ENCODE measurements at places on chromosomes 2 and 18.

GRCh38 chr2:150486539-150487484, 655 bp downstream of the RND3 start:
- DNase-seq, result no peak

DNA sequence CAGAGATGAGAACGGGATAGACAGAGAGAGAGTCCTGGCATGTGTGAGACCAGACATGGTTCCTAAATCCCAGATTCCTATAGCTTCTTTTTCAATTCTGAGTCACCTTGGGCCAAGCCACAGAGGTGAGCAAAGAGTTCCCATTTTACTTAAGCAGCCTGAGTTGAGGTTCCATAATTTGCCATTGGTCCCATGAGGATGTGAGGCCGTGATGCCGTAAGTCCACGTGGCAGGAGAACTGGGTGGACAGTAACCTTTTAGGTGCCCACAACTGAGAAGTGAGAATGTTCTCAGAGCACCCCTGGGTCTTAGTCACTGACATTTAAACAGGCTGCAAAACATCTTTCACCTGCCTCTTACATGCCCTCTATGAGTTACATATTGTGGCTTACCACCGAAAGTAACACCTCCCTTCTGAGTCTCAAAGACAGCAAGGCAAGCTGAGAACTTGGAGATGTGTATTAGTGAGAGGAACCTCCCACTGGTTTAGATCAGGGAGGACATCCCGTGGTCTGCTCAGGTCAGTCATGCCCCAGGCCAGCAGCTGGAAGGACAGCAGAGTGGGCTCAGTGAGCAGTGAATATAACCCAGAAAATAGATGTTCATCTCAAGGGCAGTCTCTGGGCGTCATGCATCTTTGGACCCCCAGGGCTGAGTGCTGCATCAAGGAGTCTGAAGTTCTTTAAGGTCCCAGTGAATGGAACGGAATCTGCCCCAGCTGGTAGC, 127.9 kb upstream of the LGALSL start:
- DNase-seq, result peak; percentile 19

DNA sequence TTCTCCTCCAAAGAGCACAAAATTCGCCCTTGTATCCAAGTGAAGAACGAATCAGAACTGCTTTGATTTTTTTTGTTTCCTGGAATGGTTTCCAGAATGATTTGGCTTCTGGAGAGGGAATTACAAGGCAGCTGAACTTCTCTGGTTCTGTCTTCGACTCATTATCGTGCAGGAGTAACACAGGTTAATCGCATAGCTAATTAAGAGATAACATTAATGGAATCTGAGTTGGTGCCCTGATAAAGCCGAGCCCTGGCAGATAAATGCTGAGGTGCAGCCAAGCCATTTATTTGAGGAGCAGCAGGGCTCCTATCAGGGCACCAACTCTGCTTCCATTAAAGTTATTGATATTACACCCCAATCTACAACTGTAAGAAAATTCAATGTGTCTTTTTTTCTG, 433.7 kb downstream of the ZNF521 start:
- DNase-seq, result no peak

DNA sequence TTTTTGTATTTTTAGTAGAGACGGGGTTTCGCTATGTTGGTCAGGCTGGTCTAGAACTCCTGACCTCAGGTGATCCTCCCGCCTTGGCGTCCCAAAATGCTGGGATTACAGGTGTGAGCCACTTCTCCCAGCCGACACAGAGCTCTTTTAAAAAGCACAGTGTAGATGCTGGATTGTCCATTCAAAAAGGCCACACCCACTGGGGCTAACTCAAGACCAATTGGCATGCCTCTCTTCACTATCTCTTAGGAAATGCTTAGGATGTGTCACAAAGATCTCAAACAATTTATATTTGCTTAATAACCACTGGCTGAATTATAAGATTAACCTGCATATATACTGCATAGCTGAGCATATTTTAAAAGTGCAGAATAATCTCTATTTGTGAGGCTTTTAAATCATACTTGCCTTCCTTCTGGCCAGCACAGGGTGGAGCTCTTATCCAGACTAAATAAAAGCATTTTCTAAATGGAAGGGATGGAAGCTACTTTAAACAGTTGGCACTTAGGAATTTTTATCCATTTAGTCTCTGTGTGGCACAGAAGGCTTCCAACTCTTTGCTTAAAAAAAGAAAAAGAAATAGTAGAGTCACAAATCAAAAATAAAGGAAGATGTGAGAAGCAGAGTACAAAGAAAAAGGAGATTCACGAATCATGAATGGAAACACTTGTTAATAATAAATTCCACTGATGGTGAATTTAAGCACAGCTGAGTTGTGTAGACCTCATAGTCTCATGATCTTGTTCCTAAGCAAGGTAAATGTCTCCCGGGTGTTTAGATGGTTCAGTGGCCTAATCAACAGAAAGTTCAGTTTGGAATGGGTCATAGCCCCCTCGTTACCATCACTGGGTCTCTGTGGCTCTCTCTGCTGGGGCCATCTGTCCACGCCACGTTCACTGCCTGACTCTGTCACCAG, 22.4 kb downstream of the CRYGD start:
- no peak for DNase-seq

- DNase-seq, result no peak
Observed at GRCh38 chr2:101464841-101465240, 10.1 kb downstream of the RFX8 start.

DNA sequence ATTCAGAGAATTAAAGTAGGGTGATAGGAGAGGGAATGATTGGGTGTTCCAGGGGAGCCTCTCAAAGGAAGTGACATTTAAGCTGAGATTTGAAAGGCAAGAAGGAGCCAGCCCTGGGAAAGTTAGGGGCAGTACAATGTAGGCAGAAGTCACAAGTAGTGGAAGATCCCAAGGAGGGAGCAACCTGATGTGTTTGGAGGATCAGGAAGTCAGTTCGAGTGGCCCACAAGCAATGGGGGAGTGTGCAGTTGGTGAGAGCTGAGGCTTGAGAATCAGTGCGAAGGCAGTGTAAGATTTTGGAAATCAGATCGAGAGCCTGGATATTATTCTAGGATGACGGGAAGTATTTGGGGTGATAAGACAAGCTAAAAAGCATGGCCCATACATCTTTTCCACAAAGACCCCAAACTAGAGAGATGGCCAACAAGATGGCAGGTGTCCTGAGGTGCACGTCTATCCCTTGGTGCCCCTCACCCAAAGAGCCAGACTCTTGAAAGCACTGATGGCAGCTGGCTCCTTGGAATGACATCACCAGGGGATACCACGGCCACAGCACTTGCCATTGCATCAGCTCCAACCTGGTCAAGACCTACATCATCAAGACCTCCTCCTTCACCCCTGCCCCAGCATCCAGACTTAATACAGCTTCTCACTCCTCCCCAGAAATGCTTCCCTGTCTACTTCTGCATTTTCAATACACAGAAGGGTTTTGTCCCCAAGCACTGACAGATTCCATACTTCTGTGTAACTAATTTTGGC, 127.3 kb downstream of the BCL2 start:
- no peak for DNase-seq

DNA sequence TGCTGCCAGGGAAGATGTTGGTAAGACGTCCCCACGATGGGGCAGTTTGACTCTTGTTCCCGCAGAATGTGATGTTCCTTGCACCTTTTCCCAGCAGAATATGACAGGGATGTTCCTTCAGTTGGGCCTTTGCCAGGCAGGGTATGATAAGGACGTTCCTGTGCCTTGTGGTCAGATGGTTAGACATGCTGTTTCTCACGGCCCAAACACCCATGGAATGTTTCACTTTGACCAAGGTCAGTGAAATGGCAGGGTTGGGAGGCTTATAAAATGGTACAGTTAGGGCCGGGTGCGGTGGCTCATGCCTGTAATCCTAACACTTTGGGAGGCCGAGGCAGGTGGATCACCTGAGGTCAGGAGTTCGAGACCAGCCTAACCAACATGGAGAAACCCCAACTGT, 40.3 kb upstream of the YPEL5 start:
- DNase-seq, result no peak

DNA sequence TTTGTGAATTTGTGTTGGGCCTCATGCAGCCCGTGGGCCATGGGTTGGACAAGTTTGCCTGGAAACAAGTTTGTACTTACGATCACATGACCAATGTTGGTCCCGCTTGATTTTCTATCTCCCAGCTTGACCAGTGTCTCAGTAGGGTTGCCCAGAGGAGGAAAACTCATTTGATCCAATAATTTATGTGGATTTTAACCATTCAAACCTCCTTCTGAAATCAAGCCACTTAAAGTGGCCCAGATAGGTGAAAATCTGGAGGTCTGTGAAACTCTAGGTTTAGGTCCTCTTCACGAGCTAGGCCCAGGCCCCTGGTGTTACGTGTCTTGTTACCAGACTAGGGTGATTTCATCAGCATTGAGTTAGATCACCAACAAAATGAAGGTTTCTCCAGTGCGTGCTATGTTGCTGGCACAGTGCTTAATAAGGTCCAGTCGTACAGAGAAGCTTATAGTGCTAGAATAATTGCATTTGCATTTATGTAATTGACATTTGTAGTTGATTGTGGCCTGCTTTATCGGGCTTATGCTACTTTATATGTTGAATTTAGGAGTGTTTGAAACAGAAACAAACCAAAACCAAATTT, 4.4 kb downstream of the ACTR2 start:
- DNase-seq, result no peak

GRCh38 chr2:132037527-132038178, 124.1 kb downstream of the ANKRD30BL start:
- no peak for DNase-seq

DNA sequence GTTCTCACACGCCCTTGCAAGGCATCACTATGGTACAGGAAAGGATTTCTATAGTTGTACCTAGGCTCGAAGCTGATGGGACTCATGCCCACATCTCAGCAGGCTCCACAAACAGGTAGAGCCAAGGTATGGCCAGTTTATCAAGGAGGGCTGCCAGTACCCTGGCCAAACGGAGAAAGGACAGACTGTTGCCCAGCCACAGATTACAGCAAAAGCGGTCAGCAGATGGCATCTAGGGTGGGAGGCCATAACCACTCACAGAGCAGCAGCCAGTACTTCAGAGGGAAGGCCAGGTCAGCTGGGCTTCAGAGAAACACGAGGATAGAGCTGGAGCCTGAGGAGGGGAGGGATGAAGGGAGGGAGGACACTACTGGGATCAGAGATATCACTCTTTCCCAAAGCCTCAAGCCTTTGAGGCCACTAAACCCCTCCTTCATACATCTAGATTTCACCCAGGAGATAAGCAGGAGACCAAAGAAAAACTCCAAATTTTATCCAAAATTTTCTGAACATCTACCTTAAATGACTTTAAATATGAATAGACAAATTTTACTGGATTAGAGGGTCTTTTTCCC, 904.2 kb upstream of the NXPH2 start:
- DNase-seq, result no peak

DNA sequence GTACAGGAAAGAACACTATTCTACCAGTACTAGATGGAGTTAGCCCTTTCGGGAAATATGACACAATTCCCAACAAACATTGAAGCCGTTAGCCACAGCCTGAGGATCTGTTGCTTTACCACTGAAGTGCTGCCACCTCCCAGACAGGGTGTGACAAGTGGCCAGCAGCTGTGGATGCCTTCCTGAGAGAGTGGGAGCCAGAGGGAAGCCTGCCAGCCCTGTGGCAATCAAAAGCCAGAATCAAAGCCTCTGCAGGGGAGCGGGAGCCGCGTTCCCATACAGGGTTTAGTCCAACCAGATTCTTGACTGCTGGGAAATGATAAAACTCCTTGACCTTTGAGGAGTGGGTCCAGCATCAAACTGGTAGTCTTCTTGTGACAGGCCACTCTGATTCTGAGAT, 38.0 kb downstream of the SLC4A1AP start:
- DNase-seq, result no peak

- DNase-seq, result no peak
Observed at GRCh38 chr2:1708476-1709334, 35.6 kb downstream of the PXDN start.

- no peak for DNase-seq
Observed at GRCh38 chr18:23135550-23136325, 453 bp downstream of the CABLES1 start.

DNA sequence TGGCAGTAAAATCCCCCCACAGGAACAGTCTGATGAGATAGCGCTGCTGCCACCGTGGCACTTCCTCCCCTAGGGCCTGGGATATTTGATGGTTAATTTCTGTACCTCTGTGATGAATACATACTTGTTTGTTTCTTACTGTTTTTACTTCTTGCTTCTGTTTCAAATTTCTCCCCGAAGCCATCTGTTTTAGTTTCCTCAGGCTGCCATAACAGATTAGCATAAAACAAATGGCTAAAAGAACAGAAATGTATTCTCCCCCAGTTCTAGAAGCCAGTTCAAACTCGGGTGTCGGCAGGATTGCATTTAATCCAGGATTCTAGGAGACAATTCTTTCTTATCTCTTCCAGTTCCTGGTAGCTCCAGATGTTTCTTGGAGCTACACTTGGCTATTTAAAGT, 435.9 kb downstream of the DSEL start:
- no peak for DNase-seq

GRCh38 chr2:100588071-100588786, 25.4 kb downstream of the PDCL3 start:
- no peak for DNase-seq

GRCh38 chr2:211270257-211270656, 713.9 kb downstream of the CPS1 start:
- DNase-seq, result no peak

GRCh38 chr18:43158381-43158780, 42.9 kb upstream of the RIT2 start:
- no peak for DNase-seq

DNA sequence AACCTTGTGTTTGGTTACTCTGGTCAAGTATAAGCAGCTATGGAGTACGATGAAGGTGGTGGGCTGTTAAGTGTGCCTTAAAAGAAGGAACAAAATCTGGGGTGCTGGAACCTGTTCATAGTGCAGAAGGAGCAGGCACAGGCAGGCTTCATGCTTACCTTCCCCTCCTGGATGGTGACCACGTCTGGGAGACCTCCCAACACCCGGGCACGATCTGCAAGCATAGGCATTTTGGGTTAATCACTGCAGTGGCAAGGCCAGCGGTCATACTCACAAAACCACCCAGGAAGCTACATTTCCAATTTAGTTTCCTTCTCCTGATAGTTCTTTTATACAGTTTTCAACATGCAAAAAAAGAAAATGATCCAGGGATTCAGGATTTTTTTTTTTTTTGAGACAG, 58.7 kb upstream of the LPIN2 start:
- DNase-seq, result no peak

- no peak for DNase-seq
Observed at GRCh38 chr2:2836343-2837070, 505.4 kb upstream of the MYT1L start.

GRCh38 chr2:239578381-239578780, 177.6 kb upstream of the HDAC4 start:
- DNase-seq, result no peak

- DNase-seq, result no peak
Observed at GRCh38 chr2:190722061-190722759, 73.3 kb downstream of the NAB1 start.

GRCh38 chr2:105791229-105791628, 46.5 kb downstream of the NCK2 start:
- DNase-seq, result no peak

All from stimulated activated CD8-positive, alpha-beta memory T cell treated with anti-CD3 and anti-CD28 coated beads, Interleukin-4, amount 100 ng/mL, for 1 hour (primary cell).